ENCODE measurements at places on chromosomes 6 and 20.

- DNase-seq: no peak
Observed at GRCh38 chr6:130252527-130253237, 29.9 kb upstream of the SAMD3 start.

GRCh38 chr20:63417738-63418120 lies 54.7 kb downstream of the KCNQ2 start:
- no peak for DNase-seq

- no peak for DNase-seq
Observed at GRCh38 chr6:119314885-119315272, 34.7 kb downstream of the MAN1A1 start.

- no peak for DNase-seq
Observed at GRCh38 chr6:123997223-123997622, 193.6 kb downstream of the NKAIN2 start.

DNA sequence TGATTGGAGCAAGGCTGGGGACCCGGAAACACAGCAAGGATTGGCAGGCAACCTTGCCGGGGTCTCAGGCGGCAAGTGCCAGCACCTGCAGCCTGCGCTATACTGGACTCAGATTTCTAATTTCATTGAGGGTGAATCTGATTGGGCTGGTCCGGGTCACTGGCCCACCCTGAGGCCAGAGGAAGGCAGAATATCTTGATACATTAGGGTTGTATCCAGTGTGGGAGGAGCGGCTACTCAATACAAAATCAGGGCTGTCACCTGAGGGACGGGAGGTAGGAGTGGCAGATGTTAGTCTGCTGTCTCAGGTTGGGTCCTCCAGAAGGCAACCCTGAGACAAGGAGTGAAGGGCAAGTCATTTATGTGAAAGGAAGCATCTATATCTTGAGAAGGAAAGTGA lies 40.7 kb downstream of the BFSP1 start:
- DNase-seq: no peak

DNA sequence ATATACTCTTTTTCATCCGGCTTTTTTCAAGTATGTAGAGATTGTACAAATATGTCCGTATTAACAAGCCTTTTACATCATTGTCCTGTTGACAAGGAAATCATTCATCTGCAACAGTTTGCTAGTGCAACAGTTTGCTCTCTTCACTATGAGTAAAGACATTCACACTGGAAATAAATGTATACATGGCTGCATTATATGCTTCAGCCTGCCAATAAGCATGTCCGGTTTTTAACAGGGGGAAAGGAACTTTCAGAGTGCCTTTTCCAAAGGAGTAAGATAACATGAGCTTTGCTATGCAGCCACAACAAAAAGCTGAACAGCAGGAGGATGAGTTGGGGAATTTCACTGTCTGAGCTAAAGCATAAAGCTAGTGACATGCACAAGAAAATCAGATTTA lies 99.4 kb upstream of the ADTRP start:
- DNase-seq: no peak

DNA sequence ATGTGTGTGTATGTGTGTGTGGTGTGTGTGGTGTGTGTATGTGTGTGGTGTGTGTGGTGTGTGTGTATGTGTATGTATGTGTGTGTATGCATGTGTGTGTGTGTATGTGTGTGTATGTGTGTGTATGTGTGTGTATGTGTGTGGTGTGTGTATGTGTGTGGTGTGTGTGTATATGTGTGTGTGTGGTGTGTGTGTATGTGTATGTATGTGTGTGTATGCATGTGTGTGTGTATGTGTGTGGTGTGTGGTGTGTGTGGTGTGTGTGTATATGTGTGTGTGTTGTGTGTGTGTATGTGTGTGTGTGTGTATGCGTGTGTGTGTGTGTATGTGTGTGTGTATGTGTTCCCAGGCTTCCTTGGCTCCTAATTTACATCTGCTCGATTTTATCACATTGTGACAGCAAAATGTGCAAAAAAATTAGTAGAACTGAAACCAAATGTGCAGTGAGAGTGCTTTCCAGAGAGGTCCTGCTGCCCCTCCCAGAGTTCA lies 234.5 kb downstream of the BMP7 start:
- no peak for DNase-seq

- DNase-seq: no peak
Observed at GRCh38 chr6:40253420-40253819, 319.2 kb upstream of the MOCS1 start.

- DNase-seq: no peak
Observed at GRCh38 chr6:127120023-127120786, 1.7 kb downstream of the RSPO3 start.
